ENCODE measurements at places on chromosomes 11 and 22.

DNA sequence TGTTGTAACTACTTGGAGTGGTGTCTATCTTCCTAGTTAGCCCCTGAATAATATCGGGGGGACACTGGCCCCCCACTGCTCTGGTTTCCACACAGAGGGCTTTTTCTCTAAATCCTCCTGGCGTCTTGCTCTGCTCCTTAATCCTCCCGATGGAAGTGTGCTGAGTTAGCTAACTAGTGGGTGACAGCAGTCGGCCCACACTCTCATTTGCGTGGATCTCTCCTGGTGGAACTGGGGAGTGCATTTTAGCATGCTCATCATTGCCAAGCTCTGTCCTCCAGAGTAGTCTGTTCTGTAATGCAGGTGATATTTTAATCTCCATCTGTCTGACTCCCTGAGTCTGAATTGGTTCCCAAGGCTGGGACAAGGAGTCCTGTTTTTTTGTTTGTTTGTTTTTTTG lies 46.1 kb upstream of the RASSF10 start:
- DNase-seq, result no peak
- no peak overlapping the region for H3K4me3 ChIP-seq
- peaks cover 10% of the 10 kb centered on the region for H3K27me3 ChIP-seq
- no peaks in the 10 kb centered on the region for H3K4me1 ChIP-seq
- no peaks in the 10 kb centered on the region for H3K36me3 ChIP-seq
- no peak overlapping the region for H3K27ac ChIP-seq

- H3K4me3 ChIP-seq, result no peak overlapping the region
- H3K27me3 ChIP-seq, result peaks cover 10% of the 10 kb centered on the region
- H3K27ac ChIP-seq, result no peak overlapping the region
Observed at GRCh38 chr22:26205494-26205893, 36.2 kb downstream of the SEZ6L start.

DNA sequence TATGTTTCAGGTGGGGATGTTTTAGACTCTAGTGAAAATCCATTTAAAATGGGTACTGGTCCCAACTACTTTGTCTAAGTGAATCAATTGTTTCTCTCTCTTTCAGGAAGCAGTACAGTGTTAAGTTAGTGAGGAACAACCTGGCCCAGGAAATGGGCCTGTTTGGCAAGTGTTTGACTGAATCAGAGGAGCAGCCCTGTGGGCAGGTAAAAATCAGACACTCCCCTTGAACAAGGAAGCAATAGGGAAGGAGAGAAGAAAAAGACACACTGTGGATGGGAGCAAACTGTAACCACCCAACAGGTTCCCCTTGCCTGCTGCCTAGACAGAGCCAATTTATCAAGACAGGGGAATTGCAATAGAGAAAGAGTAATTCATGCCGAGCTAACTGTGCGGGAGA lies 245.7 kb downstream of the C11orf87 start:
- H3K4me1 ChIP-seq, result no peaks in the 10 kb centered on the region
- no peaks in the 10 kb centered on the region for H3K36me3 ChIP-seq
- no peaks in the 10 kb centered on the region for H3K27me3 ChIP-seq
- no peak overlapping the region for H3K27ac ChIP-seq
- H3K4me3 ChIP-seq, result no peak overlapping the region
- no peak for DNase-seq

GRCh38 chr11:117435326-117435725 lies 107.7 kb downstream of the CEP164 start:
- no peak overlapping the region for H3K4me3 ChIP-seq
- H3K27ac ChIP-seq, result no peak overlapping the region
- peaks cover 7% of the 10 kb centered on the region for H3K27me3 ChIP-seq
- no peaks in the 10 kb centered on the region for H3K4me1 ChIP-seq
- no peak for DNase-seq
- H3K36me3 ChIP-seq, result no peaks in the 10 kb centered on the region

DNA sequence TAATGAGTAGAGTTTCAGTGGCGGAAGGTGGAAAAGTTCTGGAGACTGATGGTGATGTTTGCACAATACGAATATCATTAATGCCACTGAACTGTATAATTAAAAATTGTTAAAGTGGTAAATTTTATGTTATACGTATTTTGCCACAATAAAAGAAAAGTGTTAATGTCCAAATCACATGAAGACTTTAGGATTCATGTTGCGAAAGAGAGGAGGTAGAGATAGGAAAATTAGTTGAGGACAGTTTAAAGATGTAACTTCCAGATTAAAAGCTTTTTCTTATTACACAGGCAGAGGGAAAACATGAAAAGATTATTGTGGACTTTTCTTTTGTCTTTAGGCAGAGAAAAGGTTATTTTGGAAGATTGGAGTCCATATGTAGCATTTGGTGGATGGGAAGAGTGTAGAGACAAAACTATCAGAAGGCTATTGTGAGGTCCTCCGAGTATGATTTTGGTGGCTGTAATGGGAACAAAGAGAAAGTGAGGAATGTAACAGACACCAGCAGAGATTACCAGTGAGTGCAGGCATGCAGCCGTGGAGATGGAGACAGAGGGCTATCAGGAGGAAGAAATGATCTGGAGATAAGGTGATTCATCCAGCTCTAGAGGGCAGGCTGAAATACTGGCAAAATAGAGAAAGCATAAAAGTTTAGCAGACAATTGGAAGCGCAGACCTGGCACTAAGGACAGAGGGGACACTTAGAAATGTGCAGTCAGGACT lies 12.5 kb downstream of the VPS26B start:
- no peak overlapping the region for H3K4me3 ChIP-seq
- H3K27me3 ChIP-seq, result no peaks in the 10 kb centered on the region
- H3K4me1 ChIP-seq, result peaks cover 11% of the 10 kb centered on the region
- H3K27ac ChIP-seq, result peak overlapping the region; percentile 9
